ENCODE measurements at places on chromosomes 7 and 10.

DNA sequence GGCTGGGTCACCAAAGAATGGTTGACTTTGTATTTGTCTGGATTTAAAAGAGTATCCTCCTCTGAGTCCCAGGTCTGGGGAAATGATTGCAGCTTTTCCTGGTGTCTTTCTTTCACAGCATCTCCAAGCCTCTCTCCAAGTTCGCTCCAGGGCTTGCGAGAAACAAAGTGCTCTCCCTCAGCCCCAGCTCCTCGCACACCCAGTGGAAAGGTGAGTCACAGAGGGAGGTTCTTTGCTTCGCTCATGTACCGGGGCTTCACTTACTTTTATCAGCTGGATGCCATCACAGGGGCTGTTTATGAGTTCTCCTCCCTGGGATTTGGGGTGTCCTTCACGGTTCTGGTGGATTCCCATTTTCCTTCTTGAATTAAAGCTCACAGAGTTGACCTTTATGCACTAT lies 252.2 kb upstream of the PLPP4 start:
- DNase-seq: no peak

DNA sequence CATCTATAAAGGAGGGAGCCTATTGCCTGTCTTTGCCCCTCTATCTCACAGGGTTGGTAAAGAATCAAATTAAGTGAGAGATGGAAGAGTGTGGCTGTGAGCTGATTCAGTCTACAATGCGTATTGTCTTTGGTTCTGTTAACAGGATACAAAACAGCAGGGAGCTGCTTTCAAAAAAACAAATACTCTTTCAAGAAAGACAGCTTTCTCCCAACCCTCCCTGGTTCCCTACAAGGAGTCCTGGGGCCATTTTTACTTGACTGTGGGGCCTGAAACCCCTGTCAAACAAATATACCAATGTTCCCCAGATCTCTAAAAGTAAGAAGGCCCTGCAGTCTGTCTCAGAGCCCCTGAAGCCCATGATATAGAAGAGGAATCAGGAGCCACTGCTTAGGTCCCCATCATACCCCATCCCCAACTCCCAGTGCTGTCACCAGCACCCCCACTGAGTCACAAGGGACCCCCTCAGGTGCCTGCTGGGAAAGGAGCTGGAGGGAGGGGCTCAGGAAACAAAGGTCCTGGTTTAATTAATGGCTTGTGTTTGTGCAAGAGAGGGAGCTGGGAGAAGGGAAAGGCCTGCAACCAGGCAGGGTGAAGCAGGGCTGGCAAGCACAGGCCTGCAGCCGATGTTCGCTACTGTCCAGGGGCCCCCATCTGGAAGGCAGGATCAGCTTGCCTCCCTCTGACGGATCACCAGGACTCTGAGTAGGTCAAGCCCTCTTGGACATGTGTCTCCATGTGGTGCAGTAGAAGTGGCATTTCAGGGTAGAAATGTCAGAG lies 182.0 kb upstream of the GHITM start:
- no peak for DNase-seq

GRCh38 chr7:138875794-138876193 lies 77.8 kb upstream of the ATP6V0A4 start:
- DNase-seq: peak; percentile 71

DNA sequence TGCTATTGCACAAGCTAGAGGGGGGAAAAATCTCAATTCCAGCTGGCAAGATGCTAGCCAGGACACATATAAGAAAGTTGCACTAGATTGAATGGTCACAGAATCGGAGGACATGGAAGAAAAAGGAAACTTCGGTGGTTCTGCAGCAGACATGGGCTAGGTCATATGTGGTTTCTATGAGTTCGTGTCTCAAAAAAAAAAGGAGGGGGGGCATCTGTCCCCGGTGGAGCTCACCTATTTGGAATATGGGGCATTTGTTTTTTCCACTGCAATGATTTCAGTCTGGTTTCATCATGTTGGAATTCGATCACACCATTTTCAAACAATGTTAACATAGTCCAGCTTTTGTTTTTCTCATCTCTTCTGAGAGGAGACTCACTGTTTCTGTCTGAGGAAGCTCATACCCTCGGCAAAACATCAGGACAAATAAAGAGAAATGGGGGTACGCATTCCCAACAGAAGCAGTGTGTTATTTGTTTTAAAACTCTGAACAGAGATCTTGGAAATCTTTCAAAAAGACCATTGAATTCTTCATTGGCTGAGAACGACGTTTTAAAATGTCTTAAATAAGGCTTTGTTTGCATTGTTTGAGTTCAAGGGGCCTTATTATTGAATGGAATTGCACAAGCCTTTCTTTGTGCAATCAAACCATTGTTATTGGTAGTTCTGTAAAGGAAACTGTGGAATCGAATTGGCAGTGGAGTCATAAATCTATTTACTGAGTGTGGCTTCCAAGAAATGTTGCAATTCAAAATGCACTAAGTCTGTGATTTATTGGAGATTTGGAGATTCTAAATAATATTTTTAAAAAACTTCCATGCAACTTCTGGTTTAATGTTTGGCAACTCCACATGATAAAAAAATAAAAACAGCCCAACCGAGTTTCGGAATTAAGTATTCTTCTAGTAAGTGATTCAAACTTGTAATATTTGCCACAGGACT lies 173.2 kb downstream of the RTKN2 start:
- peak; percentile 89 for DNase-seq

GRCh38 chr7:93159490-93159889 lies 11.3 kb upstream of the SAMD9L start:
- DNase-seq: no peak

- DNase-seq: no peak
Observed at GRCh38 chr10:31299119-31299518, 19.9 kb upstream of the ZEB1 start.

DNA sequence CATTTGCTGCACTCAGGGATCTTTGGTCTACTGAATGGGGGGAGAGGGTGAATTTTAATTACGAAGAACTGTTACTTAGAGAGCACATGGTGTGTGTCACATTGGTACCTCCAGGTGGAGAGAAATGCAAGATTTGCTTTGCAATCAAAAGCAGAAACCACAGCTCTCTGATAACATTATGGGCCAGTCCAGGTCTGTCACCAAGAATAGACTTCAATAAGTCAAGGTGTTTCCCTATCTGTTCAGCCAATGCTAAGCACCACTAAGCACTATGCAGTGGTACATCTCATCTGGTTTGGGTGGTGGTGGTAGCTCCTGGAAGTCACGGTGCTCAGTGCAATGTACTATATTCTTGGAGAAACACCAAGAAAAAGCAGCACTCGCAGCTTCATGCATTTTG lies 119.6 kb upstream of the AFAP1L2 start:
- DNase-seq: no peak

DNA sequence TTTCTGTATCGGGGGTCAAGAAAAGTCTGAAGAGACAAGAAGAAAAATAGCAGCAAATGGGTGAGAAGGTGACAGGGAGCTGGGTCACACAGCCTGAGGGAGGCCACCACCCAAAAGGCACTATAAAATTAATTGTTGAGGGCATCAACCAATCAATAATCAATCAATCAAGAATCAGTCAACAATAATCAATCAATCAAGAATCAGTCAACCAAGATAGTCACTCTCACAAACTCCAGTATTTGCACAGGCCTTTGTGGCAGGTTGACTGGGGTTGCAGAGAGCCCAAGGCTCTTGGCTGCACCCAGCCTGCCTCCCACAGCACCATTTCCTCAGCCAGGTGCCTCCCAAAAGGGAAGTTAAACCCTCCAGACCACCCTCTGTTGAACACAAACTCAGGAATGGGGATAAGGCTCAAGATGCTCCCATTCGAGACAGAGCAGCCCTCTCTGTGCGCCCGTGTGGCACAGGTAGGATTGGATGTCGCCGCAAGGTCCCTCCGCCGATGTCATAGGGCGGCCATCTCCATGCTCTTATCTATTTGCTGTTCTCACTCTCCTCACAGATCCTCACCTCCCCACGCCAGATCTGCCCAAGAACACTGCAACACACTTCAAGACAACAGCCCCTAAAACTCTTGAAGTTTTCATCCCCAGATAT lies 64.0 kb downstream of the TNS3 start:
- DNase-seq: no peak

Data from muscle of back (tissue), 13 donors.